ENCODE measurements at places on chromosomes 12 and 14. TPM values are rescaled to one million over a fixed set of nuclear protein-coding genes. Genes with fewer than 3 reads are reported as not detected.

The NXPH4 gene
- total RNA-seq: 4.4 TPM

The EIF2B1 gene
- total RNA-seq: 26.8 TPM

The PZP gene
- total RNA-seq: 0.23 TPM

The LTB4R gene
- total RNA-seq: 1.2 TPM

The GARIN6 gene
- not detected for total RNA-seq

The MMP19 gene
- not detected for total RNA-seq

The PTPRB gene
- 10.1 TPM for total RNA-seq

The RHOJ gene
- total RNA-seq: 7.2 TPM

The HELB gene
- total RNA-seq: 6.0 TPM

The RASSF9 gene
- 7.2 TPM for total RNA-seq

The RPS6KL1 gene
- total RNA-seq: 39.9 TPM

The LALBA gene
- not detected for total RNA-seq

The ABCC9 gene
- total RNA-seq: 22.8 TPM

The ZNF26 gene
- 17.8 TPM for total RNA-seq

The RTL1 gene
- total RNA-seq: 0.92 TPM

The LUM gene
- 11.8 TPM for total RNA-seq

The KCNC2 gene
- total RNA-seq: 41.5 TPM

The SENP1 gene
- total RNA-seq: 28.6 TPM

The TBC1D30 gene
- 23.1 TPM for total RNA-seq

The ZDHHC22 gene
- total RNA-seq: 31.1 TPM

The PGF gene
- total RNA-seq: 2.8 TPM

The RBP5 gene
- total RNA-seq: 0.46 TPM

The ACSM4 gene
- total RNA-seq: not detected

The KLRB1 gene
- not detected for total RNA-seq

The LRRIQ1 gene
- total RNA-seq: 25.1 TPM

The SLC35F4 gene
- total RNA-seq: 7.6 TPM

Data from diencephalon (tissue), 1 donor.